ENCODE measurements at places on chromosomes 1 and 21.
A peak's percentile ranks its signal among the peaks of the same experiment; 100 is the strongest.

DNA sequence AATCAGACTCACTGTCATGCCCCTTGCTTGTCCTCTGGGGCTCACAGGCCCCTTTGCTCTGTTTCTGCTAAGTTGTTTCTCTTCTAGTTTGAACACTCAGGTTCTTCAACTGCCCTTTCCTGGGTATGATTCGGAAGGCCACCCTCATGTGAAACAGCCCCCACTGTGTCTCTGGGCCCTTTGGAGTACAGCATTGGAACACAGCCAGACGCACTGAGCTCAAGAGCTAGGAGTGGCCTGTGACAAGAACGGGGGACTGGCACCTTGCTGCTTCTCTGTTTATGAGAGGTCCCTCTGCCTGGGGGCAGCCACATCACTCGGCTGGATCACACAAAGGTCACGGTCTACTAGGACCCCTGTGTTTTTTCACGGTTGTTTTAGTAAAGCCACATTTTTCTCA, 114.4 kb upstream of the ZC3H12A start:
- DNase-seq = no peak

DNA sequence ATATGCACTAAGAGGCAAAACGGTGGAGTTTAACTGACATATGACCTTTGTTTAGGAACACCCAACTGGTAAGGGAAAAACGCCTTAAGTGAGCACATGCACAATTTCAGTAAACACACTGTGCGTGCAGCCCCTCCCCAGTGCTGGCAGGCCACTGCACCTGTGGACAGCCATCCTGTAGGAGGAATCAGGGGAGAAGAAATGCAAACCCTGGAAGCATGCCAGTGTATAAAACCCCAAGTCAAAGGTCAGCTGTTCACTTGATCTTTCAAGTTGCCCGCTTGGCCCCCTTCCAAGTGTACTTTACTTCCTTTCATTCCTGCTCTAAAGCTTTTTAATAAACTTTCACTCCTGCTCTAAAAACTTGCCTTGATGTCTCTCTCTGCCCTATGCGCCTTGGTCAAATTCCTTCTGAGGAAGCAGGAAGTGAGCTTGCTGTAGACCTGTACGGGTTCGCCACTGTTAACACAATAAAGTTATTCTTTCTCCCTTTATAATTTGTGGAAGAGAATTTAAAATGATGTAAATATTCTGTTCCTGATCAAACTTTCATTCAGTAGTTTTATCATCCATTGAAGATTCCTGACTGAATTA, 31.8 kb downstream of the USP25 start:
- DNase-seq = no peak

DNA sequence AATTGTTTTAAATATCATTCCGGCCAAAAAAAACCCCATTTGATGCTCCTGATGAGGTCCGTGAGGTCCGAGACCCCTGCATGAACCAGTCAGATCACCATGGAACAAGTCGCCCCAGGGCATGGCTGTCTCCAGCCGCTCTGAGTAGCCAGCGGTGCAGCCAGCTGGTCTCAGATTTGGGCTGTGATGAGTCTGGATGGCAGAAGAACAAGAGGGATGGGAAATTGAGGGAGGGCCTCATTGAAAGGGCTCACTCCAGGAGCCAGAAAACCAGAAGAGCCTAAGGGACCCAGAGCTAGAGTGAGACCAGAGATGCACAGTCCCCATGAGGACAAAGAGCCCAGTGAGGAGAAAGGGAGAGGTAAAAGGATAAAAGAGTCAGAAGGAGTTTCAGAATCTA, 174.0 kb downstream of the TOMM20 start:
- DNase-seq = no peak

- DNase-seq = no peak
Observed at GRCh38 chr1:231563247-231563646, 34.8 kb downstream of the TSNAX start.

GRCh38 chr1:47444562-47445465, 7.0 kb downstream of the FOXD2 start:
- DNase-seq = peak; percentile 32

DNA sequence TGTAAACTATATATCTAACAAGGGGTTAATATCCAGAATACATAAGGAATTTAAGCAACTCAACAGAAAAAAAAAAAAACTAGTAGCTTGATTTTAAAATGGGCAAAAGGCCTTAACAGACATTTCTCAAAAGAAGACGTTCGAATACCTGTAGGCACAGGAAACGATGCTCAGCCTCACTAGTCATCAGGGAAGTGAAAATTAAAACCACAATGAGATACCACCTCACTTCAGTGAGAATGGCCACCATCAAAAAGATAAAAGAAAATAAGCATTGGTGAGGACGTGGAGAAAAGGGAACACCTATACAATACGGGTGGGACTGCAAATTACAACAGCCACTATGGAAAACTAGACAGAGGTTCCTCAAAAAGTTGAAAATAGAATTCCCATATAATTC, 37.3 kb downstream of the NPHP4 start:
- DNase-seq = no peak

- no peak for DNase-seq
Observed at GRCh38 chr1:2591581-2592261, 5.1 kb downstream of the PRXL2B start.

GRCh38 chr1:199735660-199736059, 291.9 kb upstream of the NR5A2 start:
- DNase-seq = no peak

DNA sequence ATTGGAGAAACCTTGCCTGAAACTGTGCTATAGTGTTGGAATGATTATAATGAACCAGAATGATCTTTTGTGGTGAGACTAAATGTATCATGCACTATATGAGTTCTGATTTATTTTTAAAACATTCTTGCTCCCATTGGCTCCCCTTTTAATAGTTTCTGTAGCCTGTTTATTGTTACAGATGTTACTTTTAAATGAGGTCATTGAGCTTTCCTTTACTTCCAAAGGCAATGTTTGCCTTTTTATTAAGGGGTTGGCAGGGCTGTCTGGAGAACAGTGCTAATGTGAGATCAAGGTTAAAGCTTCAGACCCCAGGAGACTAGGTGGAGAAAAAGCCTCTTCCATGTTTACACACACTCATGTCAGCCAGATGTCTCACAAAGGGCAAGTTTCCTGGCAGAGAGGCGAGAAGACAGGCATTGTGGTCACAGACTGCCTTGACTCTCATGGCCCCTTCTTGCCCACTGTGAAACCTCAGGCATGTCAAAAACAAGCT, 120.6 kb upstream of the RAVER2 start:
- no peak for DNase-seq

GRCh38 chr1:112855152-112855828, 100.7 kb downstream of the SLC16A1 start:
- no peak for DNase-seq

- no peak for DNase-seq
Observed at GRCh38 chr1:181122222-181122621, 33.7 kb downstream of the IER5 start.

DNA sequence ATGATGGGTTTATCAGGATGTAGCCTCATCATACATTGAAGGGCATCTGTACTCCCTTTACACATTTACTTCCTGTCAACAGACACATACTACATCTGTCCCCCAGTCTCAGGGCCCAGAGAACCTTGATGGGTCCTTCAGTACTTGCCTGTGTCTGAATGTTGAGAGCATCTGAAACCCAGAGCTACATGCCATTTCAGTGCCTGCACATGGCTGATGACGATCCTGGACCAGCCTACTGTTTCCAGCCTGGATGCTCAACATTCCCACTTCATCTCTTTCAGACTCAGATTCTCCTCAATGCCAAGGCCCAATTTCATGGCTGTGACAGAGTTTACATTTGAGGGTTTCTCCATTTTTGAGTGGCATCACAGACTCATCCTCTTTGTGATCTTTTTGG, at the start of gene OR10J4:
OR10J4 (plus strand) TSS at position 301 of the 400 bp plus-strand sequence.
- no peak for DNase-seq

- DNase-seq = peak; percentile 78
Observed at GRCh38 chr1:6028042-6028850, 17.4 kb upstream of the KCNAB2 start.

DNA sequence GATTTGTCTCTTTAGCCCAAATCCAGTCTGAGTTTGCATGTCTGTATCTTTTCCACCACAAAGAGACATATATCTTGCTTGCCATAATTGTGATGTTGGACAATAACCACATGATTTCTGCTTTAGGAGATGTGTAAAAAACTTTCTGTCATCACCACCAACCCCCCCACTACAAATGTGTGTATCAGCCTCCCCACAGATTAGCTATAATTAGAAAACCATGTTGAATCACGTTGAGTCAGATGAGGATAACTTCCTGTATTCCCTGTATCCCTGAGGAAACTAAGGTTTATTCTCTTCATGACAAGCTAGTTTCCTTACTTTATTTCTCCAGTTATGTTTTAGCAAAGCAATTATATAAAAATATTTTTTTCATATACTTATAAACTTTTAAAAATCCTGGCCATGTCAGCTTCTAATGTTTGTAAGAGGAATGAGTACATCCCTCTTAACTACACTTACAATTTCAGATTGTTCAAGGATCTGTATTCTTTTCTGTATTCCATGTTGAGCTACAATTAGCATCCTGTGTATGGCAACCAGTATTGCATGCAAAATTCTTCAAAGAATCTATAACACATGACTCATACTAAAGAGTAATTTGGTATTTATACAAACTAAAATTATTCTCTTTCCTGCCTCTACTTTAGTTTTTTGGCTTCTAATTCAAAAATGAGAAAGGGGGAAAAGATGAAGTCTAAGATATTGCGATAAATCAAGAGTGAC, 143.0 kb downstream of the FMN2 start:
- DNase-seq = no peak

DNA sequence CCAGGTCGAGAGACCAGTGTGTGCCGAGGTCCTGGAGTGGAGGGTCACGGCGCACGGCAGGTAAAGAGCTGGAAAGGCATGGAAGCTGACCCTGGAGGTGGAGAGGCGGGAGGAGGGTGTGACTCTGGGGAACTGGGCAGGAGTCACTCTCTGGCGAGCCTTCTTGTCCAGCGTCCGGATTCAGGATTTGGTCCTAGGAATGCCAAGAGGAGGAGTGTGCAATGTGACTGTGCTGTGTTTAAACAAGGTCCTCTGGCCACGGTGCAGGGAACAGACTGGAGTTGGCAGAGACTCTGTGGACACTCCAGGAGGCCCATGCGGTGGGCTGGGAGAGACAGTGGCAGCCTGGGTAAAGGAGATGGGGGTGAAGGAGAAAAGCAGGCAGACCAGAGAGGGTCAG, 64.2 kb upstream of the CASZ1 start:
- DNase-seq = no peak

- DNase-seq = no peak
Observed at GRCh38 chr1:165344198-165344597, 12.3 kb downstream of the LMX1A start.

GRCh38 chr1:203656796-203657747, 30.4 kb downstream of the ATP2B4 start:
- no peak for DNase-seq

DNA sequence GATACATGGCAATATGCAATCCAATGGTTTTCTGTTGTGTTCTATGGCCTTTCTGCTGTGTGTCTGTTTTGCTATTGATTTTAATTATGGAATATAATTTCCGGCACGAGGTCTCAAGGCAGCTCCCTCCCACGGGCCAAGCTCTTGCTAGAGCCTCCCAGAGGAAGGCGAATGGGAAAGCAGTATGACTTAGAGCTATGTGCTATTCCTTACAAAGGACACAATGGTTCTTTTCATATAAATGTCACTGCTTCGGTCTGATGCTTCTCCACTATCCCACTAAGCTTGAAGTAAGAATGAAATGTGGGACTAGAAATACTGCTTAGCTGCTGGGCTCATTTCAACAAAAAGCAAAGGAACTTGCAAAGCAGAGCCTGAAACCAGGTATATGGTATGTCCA, 322.2 kb upstream of the BEND5 start:
- DNase-seq = no peak

- DNase-seq = no peak
Observed at GRCh38 chr1:170640581-170640980, 23.4 kb upstream of the PRRX1 start.

GRCh38 chr1:18309552-18310155, 171.1 kb upstream of the KLHDC7A start:
- no peak for DNase-seq

- DNase-seq = no peak
Observed at GRCh38 chr1:39416609-39417008, 74.8 kb upstream of the BMP8A start.

GRCh38 chr21:18529254-18529653, 125.7 kb upstream of the TMPRSS15 start:
- no peak for DNase-seq

GRCh38 chr1:58901008-58901407, 117.2 kb upstream of the JUN start:
- no peak for DNase-seq

DNA sequence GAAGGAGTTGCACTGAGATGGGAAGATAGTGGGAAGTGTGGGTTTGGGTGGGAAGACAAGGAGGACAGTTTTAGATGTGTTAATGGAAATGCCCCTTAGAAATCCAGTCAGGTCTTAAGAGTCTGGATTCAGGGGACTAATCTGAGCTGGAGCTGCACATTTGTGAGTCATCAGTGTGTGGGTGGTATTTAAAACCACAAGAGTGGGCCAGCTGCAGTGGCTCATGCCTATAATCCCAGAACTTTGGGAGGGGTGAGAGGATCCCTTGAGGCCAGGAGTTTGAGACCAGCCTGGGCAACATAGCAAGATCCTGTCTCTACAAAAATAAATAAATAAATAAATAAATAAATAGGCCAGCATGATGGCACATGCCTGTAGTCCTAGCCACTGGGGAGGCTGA, 40.9 kb upstream of the SLC6A9 start:
- no peak for DNase-seq

- no peak for DNase-seq
Observed at GRCh38 chr1:197320991-197321531, 53.0 kb downstream of the CRB1 start.

- no peak for DNase-seq
Observed at GRCh38 chr1:163834778-163835177, 513.0 kb downstream of the NUF2 start.

GRCh38 chr21:45384656-45385548, 20.1 kb upstream of the COL18A1 start:
- DNase-seq = no peak

DNA sequence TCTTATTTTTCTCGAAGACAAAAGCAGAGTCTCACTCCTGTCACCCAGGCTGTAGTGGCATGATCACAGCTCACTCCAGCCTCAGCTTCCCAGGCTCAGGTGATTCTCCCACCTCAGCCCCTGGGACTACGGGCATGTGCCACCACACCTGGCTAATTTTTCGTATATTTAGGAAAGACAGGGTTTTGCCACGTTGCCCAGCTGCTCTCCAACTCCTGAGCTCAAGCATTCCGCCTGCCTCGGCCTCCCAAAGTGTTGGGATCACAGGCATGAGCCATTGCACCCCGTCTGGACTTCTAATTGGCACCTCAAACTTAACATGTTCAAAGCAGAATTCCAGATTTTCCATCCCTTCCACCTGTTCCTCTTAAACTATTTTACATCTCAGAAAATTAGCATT, 19.0 kb upstream of the LRRC8C start:
- DNase-seq = no peak

GRCh38 chr1:18118491-18118890, 10.9 kb downstream of the IGSF21 start:
- no peak for DNase-seq

DNA sequence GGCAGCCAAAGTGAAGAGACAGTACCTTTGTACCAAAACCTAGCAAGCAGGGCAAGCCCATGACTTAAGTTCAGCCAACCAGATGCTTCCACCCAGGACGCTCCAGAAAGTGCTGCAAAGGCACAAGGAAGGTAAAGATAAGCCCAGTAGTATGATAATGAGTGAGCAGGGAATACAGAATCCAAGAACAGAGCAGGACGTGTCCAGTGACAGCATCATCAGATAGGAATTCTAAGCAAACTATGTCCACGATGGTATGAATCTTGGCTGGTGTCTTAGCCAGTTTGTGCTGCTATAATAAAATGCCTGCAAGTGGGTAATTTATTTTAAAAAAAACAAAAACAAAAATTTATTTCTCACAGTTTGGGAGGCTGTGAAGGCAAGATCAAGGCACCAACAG, 13.6 kb downstream of the GJA4 start:
- DNase-seq = no peak

Measured in CD4-positive, alpha-beta T cell treated with Interleukin-6 for 4 hours (primary cell).